ENCODE measurements at places on chromosomes 1 and 21.

- no peak for DNase-seq
Measured at GRCh38 chr1:87044840-87045239, 130.4 kb downstream of the HS2ST1 start.

GRCh38 chr1:170727963-170728362 is 64.0 kb downstream of the PRRX1 start:
- no peak for DNase-seq

- no peak for DNase-seq
Measured at GRCh38 chr1:41455479-41456332, 28.8 kb downstream of the EDN2 start.

DNA sequence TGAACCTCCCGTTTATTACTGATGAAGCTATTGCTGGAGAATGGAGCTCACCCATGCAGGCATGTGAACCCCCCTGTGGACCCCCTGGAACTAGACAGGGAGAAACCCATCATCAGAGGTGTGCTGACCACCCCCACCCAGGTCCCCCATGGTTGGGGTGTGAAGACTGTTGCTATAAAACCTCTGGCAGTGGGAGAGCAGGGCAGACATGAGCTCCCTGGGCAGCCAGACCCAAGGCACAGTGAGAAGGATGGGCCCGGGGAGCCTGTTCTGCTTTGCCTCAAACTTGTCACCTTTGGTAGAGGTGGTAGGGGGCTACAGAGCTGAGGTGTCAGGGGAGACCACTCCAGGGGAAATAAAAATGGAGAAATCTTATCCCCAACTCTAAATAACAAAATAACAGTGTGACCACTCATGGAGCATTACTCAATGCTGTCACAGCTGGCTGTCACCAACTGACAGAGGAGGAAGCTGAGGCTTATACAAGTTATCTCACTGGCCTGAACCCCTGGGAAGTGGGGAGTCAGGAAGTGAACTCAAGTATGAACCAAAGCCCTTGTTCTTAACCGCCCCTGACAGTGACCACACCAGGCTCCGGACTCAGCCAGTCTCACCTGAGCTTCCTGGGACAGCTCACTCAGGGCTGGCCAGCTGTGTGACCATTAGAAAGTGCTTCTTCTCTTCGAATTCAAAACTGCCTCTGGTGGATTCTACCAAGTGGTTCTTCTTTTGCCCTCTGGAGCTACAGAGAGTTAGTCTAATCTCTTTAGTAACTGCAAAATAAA is 698.8 kb downstream of the MATN1 start:
- no peak for DNase-seq

GRCh38 chr1:29504196-29504595 is 267.9 kb downstream of the PTPRU start:
- DNase-seq = no peak

GRCh38 chr1:154621875-154622274 is 13.9 kb upstream of the ADAR start:
- DNase-seq = no peak

DNA sequence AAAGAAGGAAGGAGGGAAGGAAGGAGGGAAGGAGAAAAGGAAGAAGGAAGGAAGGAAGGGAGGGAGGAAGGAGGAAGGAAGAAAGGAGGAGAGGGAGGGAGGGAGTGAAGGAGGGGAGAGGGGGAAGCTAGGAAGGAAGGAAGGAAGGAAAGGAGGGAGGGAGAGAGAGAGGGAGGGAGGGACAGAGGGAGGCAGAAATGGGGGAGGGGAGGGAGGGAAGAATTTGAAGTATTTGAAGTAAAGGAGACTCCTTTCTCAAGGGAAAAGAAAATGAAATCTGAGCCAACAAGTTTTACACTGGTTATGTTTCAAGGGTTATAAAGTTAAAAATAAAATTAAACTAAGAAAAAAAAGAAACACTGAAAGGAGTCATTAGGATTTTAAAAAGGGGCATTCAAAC is 431.4 kb downstream of the BRINP3 start:
- DNase-seq = no peak
